ENCODE measurements at places on chromosomes 6 and 20.

- no peak for DNase-seq
These were observed 195.1 kb downstream of the BMP7 start for GRCh38 chr20:57071283-57071731.

DNA sequence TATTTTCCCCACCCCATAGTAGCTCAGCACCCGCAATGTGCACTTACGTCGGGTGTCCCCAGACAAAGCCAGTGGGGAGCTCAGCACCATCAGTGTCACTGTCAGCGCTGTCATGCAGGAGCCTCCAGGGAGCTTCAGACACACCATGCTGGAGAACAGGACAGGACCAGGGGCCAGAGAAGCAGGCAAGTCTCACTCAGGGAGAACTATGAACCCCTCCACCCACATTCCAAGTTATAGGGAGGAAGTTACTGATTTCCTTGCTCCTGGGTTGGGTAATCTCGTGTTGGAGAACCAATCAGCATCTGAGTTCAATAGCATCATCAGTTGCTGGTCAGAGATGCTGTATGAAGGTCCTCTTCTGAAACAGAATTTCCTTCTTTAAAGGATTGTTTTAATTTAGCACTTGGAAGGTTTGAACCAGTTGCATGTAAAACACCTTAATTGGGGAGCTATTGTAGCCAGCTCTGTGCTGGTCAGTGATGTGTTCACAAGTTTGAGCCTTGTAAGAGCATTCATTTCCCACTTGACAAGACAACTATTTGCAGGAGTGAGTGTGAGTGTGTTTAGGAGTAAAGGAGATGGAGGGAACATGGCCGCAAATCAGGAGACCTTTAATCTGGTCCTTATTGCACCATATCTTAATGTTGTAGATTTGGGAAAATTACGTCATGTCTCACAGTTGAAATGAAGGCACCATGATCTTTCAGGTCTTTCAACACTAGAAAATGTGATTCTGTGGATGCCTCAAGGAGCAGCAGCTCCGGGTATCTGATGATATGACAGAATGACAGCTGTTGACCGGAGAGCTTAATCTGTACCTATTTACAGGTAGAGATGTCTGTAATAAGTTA, at the start of gene HLA-DRB1:
HLA-DRB1 (minus strand) TSS at position 253 of the 854 bp plus-strand sequence; CDS start at position 147, 106 bp downstream.
- DNase-seq, result peak; percentile 14

GRCh38 chr20:8246716-8247115, 114.7 kb downstream of the PLCB1 start:
- DNase-seq, result no peak

- no peak for DNase-seq
These were observed 161.1 kb upstream of the AKAP12 start for GRCh38 chr6:151078655-151079054.

DNA sequence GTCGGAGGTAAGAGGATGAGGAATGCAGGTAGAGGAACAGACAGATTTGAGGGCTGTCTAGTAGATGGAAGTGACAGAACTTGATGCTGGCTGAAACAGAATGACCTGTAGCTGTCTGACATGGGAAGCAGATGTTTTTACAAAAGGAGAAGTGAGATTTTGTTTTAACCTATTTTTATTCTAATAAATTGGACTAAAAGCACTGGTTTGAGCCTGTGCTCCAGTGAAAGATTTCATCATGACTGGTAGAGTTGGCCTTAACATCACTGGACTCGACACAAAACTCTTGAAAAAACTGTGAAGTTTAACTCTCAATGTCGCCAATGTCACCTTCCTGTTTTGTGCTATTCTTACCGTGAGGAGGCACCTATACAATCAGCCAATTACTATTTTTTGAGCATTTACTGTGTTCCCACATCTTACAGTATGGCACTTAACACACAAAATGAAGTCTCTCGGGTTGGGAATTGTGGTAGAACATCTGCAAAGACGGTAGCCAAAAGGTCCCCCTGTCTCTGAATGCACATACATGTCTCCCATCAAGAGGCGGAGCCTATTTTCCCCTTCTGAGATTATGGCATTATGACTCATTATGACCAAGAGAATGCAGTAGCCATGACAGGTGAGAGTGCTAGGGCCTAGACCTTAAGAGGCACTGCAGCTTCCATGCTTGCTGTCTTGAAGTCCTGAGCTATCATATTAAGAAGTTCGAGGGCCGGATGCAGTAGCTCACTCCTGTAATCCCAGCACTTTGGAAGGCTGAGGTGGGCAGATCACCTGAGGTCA, 93.2 kb downstream of the FOXF2 start:
- no peak for DNase-seq

GRCh38 chr6:73002588-73002987, 222.7 kb downstream of the KHDC1L start:
- no peak for DNase-seq

- no peak for DNase-seq
These were observed 429 bp downstream of the GDF5 start for GRCh38 chr20:35437599-35437998.

- DNase-seq, result no peak
These were observed 2.9 kb downstream of the SPAG4 start for GRCh38 chr20:35618263-35619131.

GRCh38 chr20:34042262-34042661, 48.6 kb downstream of the RALY start:
- DNase-seq, result no peak

DNA sequence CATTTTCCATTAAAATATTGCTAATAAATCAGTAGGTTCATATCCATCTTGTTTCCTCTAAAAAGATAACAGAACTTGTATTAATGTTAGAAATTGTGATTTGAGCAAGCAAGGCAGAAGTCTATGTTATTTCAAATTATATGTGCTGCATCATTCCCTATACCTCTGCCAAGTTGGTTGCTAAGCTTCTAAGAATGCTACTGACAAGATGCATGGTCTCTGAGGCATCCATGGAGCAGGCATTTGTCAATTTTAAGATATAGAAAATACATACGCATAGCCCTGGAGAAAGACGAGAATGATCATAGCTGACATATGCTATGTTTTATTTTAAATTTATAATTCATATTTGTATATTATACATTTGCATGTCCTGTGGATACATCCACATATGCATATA, 168.3 kb upstream of the THEMIS start:
- no peak for DNase-seq

GRCh38 chr6:74044417-74045096, 348.6 kb downstream of the CD109 start:
- DNase-seq, result no peak

DNA sequence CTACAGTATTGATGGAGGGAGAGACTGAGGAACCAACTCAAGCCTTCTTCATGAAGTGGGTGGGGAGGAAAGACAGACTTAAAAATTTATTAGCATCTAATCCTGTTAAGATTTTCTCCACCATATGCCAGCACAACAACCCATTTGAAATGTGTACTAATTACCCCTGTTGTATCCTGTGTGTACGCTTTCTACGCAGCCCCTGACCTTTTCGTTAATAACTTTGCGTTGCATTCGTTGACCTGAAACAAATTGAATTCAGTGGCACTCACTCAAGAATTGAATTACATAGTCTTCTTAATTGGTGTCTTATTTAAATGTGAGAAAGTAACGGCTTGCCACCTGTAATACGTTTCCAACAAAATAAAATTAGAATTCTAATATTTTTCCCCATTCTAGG, 113.9 kb downstream of the LINC00237 start:
- DNase-seq, result no peak

DNA sequence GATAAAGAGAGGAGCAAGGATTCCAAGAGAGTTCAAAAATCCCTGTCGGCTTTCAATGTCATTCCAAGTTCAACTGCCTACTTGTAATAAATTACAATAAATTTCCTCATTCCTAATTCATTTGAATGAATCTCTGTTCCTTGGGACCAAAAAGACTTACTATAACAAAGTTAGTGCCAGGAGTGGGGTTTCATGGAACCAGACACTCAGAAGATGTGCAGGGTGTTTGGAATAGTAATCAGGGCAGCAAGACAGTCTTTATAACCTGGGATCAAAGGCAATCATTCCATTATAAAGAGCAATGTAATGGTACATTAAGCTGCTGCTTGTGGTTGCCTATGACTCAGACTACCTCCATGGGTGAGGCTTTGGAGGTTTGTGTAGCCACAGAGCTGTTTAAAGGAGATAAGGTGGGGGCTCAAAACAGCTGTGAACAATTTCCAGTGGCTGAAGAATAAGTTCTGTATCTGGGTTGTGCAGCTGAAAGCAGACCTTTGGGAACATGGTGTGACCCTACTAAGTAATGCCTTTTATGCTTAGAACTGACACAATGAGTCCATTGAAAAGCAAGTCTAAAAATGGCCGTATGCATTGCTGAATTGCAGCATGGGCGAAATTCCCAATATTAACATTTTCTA, 159.9 kb downstream of the LINC00237 start:
- DNase-seq, result no peak

DNA sequence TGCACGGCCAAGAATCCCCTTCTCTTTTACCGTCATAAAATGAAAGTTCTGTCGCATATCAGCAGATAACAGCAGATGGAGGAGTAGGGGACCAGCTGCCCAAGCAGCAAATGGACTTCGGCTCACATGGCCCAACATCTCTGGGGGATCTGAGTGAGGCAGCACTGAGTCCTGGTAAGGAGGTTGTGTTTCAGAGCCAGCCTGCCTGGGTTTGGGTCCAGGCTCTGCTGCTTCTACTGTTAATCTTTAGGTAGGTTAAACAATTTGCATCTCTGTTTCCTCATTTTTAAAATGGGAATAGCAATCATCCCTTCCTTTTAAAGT, 193.6 kb downstream of the DOK5 start:
- no peak for DNase-seq

DNA sequence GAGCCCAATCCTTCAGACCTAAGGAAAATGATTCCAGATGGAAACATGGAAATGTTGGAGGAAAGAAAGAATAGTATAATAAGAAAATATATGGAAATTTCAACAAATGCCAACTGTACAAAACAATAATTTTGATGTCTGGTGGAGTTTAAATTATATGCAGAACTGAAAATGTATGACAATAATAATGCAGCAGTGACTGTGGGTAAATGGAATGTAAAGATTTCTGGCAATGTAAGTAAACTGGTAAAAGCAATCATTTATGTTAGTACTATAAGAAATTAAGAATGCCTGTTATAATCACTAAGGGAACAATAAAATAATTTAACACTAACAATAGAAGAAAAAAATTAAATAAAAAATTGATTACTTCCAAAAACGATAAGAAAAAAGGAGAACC, 89.0 kb downstream of the EDN1 start:
- no peak for DNase-seq

GRCh38 chr20:828987-829386, 4.5 kb upstream of the FAM110A start:
- no peak for DNase-seq

DNA sequence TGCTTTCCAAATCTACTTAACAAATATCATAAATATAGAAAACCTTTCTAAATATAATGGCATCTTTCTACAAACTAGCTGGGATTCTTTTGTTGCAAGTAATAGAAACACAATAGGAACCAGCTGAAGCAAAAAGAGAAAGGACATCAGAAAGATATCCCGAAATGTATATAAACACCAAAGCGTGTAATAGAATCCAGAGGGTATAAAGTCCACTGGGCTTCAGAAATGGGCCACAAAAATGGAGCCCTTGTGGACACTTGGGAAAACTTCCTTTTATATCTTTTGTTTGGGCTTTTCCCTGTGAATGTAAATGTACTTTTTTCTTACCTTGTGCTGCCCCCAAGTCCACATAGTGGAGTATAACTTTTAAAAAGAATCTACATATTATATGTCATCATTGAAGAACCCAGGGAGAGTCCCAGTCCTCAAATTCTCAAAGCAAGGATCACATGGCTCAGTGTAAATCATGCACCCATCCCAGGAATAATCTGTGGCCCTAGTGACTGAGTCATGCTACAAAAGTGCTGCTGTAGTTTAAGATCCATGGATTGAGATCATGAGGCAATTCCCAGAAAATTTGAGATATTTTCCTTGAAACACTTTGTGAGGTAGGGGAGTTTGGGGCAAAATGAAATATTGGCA, 457.0 kb downstream of the EPM2A start:
- DNase-seq, result no peak

- DNase-seq, result no peak
These were observed 64.0 kb upstream of the APCDD1L start for GRCh38 chr20:58579069-58579818.

GRCh38 chr6:134351615-134352474, 33.9 kb upstream of the SGK1 start:
- no peak for DNase-seq

- no peak for DNase-seq
These were observed 8.7 kb downstream of the B4GALT5 start for GRCh38 chr20:49704932-49705336.

- no peak for DNase-seq
These were observed 65.7 kb downstream of the SULF2 start for GRCh38 chr20:47719625-47720024.

DNA sequence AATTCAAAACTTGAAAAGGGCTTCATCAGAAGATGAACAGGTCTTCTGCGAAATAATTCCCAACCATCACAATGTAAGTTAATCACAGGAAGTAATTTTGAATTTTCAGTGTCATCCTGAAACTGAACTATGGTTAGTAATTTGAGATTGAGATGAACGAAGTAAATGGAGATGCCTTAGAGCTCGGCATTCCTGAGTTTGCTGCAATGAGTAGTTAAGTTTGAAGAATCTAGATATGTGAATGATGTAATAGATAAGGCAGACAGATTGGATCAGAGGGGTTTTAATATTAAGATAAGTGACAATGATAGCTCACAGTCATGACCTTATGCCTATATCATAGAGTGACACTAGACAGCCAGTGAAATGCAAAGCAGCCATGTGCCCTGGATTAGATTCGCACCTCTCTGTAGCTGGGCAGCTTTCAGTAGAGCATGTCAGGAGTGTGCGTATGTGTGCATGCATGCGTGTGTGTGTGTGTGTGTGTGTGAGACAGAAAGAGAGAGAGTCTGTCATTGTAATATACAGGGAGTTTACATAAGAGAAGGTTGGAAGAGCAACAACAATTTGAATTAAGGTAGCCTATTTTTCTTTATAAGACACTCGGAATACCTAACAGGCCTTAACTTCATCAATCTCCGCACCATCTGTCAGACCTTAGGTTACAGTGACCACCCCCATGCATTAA, 233.0 kb downstream of the GMPR start:
- DNase-seq, result no peak

GRCh38 chr6:77371748-77372147, 91.5 kb downstream of the HTR1B start:
- no peak for DNase-seq

GRCh38 chr6:137799950-137800568, 67.0 kb upstream of the TNFAIP3 start:
- DNase-seq, result peak; percentile 36

DNA sequence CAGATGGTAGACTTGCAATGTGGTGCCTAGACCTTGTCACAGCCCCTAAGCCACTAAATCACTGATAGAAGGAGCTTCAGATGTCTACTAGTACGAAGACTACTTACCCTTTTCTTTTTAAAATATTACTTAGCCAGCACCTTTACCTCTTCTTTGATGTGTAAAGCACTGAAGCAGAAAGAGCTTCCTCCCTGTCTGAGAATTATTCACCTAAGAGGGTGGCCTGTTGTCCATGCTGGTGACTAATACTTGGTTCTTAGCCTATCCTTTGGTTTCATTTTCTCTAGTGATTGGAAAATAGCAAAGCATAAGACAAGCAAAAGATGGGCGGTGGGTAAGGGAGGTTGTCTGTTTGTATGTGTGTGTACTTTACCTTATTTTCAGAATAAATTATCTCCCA, 794.6 kb downstream of the TFAP2A start:
- DNase-seq, result no peak

GRCh38 chr20:38221119-38221589, 39.4 kb downstream of the KIAA1755 start:
- peak; percentile 95 for DNase-seq
